ENCODE measurements at places on chromosomes 6 and 20. TPM values are rescaled to one million over a fixed set of nuclear protein-coding genes. Genes with fewer than 3 reads are reported as not detected.

The ZC2HC1B gene
- not detected for total RNA-seq

The COL11A2 gene
- 2.5 TPM for total RNA-seq

The THEMIS gene
- 9.1 TPM for total RNA-seq

The LCA5 gene
- 1.8 TPM for total RNA-seq

The RHAG gene
- total RNA-seq: not detected

The CASS4 gene
- 0.47 TPM for total RNA-seq

The C6orf15 gene
- not detected for total RNA-seq

The MOCS1 gene
- total RNA-seq: 32.2 TPM

The CD109 gene
- 1.4 TPM for total RNA-seq

The ZBTB46 gene
- total RNA-seq: 1.9 TPM

The SMIM26 gene
- total RNA-seq: 19.8 TPM

DNA sequence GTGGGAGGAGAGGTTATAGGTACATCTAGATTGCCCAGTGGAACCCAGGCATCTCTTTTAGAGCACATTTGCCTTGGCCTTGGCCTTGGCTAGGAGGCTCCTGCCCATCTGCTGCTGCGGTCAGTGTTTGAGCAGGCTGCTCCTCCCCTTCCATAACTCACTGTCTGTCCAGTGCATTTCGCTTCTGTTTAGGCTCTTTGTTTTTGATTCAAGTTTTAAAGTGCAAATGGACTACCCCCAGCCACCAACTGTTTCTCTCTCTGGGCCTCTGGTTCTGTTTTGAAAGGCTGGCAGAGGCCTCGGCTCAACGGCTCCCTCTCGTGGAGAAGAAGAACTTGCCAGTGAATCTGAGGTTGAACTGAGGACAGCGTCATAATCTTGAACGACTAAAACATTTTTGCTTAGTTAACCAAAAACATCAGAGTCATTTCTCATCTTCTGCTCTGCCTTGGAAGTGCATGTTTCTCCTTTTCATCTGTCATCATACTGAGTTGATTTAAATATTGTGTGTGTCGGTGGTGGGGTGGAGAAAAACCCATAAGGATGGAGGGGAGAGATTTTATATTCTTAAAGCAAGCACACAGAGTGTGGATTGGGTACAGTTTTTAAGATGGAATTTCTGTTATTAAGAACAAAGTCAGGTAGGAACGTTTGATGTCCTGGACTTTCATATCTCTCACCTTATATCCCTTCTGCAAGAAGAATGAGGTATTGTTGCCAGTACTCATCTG lies 171.4 kb downstream of the DTNBP1 start:
- DNase-seq: peak; percentile 86

GRCh38 chr20:58711266-58712051 lies 18.9 kb downstream of the NPEPL1 start:
- peak; percentile 44 for DNase-seq

DNA sequence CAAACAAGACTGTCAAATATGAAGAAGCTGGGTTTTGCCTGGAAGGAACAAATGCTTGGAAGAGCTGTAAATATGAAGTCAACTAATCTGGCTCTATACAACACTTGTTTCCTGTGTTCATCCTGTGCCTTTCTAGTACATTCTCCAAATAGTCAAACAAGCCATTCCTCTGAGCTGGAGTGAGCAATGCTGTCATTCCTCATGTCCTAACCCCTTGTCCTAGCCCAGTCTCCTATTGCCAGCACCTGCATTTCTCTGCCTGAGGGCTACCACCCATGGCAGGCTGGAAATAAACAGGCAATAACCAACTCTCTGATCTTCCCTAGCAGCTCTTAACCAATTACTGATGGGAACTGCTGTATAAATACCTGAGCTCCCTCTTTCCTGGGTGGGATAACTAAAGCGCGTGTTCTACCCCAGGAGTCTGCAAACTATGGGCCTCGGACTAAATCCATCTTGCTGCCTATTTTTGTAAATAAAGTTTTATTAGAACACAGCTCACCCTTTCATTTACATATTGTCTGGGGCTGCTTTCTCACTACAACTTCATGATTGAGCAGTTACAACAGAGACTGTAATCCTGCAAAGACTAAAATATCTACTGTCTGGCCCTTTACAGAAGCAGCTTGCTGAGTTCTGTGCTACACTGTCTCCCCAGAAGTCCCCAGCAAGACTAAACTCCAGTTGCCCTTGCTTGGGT lies 13.4 kb downstream of the RIMS4 start:
- DNase-seq: no peak

GRCh38 chr20:1165941-1166340 lies 18.8 kb downstream of the TMEM74B start:
- no peak for DNase-seq

DNA sequence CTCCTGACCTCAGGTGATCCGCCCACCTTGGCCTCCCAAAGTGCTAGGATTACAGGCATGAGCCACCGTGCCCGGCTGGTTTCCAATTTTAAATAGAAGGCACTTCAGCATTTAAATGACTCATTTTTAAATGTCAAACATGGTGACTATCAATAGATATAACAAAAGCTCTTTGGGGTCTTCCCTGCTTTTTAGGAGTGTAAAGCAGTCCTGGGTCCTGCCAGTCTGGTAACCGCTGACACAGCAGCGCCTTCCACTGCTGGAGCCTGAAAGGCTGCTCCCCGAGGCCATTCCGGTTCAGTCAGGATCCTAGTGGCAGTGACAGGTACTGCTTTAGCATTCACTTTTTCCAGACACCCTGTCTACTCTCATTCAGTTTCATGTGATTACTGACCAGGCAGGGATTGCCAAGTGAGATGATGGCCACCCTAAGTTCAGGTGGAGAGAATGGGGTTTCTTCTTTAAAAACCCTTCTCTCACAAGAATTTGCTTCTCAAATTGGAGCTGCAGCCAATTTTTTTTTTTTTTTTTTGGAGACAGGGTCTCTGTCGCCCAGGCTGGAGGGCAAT lies 5.1 kb downstream of the DIDO1 start:
- DNase-seq: no peak

DNA sequence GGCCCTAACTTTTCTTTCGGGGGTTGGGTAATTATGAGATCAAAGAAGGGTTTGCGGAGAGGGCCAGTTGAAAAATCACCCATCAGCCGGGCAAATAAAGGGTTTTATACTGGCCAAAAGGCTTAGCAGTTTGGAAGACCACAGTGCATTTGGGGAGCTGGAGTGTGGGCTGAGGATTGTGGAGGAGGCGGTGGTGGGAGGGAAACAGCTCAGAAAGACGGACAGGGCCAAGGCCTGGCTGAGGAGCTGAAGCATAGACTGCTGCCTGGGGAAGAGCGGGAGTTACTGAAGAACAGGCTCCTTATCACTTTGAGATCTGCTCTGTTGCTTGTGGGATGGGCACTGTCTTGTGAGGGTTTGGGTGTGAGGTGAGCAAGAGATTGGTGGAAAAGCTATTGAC lies 144.2 kb downstream of the CARMIL1 start:
- DNase-seq: no peak

- DNase-seq: no peak
Observed at GRCh38 chr20:278607-279571, 11.7 kb downstream of the C20orf96 start.

- DNase-seq: no peak
Observed at GRCh38 chr6:112289038-112289566, 34.7 kb upstream of the LAMA4 start.

GRCh38 chr6:107786179-107786578 lies 37.9 kb downstream of the SCML4 start:
- no peak for DNase-seq

DNA sequence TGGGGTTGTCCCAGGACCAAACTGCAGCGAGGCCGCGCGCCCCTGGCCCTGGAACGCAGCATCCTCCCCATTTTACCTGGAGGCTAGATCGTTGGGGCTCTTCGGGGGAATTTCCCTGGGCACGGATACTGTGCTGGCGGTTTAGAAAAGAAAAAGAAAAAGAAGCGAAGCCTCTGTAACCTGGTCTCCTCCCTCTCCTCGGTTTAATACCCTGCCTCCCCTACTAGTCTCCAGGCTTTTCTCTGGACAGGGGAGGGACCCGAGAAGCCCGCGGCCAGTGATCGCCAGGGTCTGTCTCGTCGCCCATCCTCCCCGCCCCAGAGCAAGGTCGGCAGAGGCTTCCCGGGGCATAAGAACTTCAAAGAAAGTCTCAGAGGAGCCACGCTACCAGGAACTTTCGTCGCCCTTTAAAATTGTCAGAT lies 6.1 kb upstream of the LAMP5 start:
- DNase-seq: no peak

- DNase-seq: no peak
Observed at GRCh38 chr20:20668639-20669038, 43.8 kb downstream of the RALGAPA2 start.

- DNase-seq: peak; percentile 77
Observed at GRCh38 chr6:7108964-7109836, 1.4 kb downstream of the RREB1 start.

DNA sequence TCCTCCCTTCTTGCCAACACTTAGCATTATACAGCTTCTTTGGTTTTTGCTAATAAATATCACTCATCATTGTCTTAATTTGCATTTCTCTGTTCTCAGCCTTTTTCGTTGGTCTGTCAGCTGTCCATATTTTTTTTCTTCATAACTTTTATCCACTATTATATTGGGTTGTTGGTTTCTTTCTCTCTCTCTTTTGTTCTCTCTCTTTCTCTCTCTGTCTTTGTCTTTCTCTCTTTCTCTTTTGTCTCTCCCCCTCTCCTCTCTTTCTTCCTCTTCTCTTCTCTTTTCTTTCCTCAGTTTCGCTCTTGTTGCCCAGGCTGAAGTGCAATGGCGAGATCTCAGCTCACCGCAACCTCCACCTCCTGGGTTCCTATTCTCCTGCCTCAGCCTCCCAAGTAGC lies 36.5 kb downstream of the JARID2 start:
- DNase-seq: no peak

GRCh38 chr6:28880894-28881780 lies 42.6 kb downstream of the TRIM27 start:
- peak; percentile 38 for DNase-seq

DNA sequence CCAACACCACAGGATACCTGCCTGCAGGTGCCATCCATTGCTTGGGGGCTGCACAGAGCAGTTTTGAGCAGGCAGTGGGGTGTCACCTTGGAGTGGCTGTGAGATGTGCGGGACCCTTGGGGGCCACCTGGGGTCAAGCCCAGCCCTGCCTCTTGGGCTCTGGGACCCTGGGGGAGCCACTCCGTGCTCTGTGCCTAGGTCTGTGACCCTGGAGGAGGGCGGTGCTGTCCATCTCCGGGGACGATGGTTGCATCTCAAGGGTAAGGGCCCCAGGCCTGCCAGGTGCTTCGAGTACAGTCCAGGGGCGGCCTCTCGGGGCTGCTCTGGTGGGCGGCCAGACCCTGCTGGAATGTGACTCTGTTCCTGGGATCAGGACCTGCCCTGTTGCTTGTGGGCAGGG lies 8.7 kb upstream of the GATA5 start:
- no peak for DNase-seq
